ENCODE measurements at places on chromosomes 6 and 20.

DNA sequence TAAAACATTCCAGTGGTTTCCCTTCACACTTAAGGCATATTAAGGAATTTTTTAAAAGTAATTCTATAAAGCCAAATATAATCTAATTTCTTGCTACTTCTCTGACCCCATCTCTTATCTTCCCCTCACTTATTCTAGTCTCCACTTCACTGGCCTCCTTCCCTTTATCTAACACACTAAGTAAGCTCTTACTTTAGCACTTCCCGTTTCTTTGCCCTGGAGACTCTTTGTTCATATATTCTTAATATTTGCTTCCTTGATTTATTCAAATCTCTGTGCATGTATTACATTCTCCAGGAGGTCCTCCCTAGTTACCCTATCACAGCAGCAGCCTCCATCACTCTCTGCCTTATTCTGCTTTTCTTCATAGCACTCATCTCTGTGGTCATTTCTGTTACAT is 20.3 kb downstream of the GTPBP2 start:
- no peak for DNase-seq

DNA sequence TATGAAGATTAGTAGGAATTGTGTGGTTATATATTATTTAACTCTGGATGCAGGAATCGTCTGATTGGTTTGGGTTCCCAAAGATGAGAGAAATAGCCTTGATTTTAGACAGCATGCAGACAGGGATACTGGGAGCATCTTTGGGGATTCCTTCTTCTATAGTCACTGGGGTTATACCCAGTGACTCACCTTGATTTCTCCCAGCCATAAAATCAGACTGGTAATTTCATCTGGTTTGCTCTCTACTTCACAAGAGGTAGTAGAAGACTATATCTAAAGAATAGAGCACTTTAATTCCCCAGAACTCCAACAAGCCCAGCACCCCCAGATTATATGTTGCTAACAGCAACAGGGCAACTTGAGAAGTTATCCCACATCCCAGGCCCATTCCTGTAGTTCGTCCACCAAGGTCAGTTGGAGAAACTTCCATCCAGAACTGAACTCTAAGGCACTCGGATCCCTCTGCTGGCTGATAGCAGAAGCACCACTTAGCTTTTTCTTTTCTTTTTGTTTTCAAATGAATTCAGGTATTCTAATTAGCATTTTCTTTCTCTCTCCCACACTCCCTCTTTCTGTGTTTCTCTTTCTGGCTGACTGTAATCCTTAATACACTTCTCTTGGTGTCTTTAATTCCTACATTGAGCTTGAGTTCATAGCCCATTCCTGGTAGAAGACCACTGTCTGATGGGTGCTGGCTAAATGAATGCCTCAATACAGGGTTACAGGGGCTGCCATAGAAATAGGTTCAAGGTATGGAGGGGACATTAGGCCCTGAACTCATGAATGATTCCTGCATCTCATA is 20.4 kb upstream of the EFHC1 start:
- DNase-seq, result peak; percentile 27

GRCh38 chr6:20655317-20655716 is 121.1 kb downstream of the CDKAL1 start:
- no peak for DNase-seq

DNA sequence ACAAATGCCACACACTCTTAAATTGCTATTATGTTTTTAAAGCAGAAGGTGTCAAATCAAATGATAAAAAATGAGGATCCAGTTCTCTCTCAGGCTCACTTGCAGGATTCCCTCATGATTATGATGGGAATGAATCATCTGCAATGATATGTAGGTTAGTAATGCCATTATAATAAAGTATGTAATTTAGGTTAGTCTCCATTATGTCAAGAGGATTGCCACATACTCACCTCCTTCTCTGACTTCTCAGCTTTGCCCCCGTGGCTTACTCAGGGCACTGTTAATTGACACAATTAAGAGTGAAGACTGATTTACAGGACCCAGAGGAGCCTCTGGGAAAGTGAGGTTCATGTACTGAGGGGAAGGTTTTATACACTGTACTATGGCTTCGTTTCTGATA is 591.7 kb upstream of the NRSN1 start:
- DNase-seq, result no peak

GRCh38 chr6:154430481-154430919 is 73.9 kb upstream of the IPCEF1 start:
- DNase-seq, result no peak

DNA sequence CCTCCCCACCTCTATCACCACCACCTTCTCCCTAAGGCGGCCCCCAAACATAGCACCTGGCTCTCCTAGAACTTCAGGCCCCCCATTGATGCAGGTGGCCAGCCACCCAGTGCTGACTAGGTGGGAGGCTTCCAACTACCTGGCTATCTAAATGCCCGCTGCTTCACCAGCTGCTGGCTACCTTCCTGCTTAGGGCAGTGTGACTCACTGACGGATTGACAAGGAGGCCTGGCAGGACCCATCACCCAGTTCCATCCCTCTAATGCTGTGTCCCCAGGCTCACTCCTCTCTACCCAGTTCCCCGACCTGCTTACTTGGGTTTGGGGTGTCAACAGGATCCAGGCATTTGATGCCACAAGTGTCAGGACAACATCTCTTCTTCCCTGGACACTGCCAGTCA is 1.1 kb downstream of the SLPI start:
- no peak for DNase-seq

- no peak for DNase-seq
Measured at GRCh38 chr20:3013771-3014170, 29.7 kb upstream of the GNRH2 start.

DNA sequence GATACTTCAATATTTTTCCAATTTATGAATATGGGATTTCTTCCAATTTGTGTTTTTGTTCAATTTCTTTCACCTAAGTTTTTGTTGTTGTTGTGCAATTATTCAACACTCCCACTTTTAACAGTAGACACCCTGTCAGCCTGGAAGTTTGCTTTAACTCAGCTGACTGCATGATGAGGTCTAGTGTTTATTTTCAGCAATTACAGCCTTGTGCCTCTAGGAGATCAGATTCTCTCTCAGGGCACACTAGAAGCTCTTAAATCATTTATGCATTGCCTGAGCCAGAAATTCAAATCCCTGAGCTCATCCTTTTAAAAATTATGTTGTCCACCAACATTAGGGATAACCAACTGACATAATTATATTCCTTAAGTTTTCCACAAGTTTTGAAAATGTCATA is 85.7 kb downstream of the MRAP2 start:
- DNase-seq, result no peak

DNA sequence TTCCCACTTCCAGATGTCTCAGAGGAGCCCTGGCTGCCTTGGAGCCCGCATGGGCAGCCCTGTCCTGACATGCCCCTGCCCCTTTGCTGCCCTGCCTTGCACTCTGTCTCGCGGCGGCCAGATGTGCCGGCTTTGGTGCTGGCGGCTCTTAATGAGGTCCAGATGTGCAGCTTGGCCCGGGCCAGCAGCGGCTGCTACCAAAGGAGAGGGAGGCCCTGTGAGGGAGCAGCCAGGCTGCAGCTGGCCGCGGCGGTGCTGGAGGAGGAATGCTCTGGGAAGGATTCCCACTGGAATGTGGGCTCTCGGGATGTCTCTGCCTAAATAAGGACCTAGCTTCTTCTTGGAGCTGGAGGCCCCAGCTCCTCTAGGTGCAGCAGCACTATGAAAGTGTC is 72.4 kb downstream of the FGD2 start:
- DNase-seq, result no peak

DNA sequence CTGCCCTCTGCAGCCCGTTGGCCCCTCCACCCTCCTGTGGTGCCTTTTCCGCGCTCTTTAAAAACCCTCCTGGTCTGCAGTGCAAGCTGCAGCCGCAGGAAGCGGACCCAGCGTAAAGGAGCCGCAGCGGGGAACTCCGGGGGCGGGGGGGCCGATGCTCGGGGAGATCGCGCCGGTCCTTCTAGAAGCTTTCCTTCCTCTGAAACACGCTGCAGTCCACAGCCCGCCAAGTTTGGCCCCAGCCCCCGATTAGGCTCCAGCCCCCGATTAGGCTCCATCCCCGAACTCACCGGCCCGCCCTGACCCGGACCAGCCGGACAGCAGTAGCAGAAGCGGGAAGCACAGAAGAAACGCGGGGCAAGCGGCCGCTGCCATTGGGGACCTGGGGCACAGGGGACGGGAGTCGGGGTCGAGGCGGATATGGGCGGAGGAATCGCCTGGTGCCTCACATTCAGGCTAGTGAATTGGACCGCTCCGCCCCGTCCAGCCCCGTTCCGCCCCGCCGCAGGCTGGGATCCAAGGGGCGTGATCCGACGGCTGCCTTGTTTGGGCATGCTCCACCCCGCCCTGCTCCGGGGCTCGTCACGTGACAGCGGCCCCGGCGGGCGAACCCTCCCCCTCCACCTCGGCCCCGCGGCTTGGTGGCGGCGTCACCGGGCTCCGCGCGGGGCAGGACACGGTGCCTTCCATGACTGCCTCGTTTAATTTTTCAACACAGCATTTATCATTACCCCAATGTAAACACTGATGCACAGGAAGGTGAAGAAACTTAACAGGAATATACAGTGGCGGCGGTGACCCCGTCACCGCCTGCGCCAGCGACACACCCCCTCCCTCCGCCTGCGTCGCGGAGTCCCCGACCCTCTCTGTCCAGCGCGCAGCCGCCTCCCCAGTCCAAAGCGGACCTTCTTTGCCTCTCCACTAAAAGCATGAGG is 20.3 kb downstream of the RAET1L start:
- DNase-seq, result peak; percentile 81

DNA sequence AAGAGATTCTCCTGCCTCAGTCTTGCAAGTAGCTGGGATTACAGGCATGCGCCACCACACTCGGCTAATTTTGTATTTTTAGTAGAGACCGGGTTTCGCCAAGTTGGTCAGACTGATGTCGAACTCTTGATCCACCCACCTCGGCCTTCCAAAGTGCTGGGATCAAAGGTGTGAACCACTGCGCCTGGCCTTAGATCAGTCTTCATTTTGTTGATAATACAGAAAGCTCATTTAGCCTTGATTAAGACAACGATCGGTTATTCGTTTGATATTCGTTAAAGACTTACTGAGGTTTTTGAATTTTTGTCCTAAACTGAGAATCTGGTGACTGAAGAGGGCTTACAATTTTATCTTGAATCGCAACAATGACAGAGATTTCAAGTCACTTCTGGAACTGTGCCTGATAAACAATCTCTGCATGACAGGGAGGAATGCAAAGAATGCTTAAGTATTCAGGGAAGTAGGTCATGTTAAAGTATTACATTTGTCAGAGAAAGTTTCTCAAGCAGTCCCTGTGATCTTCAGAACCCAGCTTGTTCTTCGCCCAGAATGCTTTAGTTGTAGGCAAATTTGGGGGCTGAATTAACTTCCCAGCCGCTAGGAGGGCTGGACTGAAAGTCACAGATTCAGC is 14.8 kb downstream of the AKAP12 start:
- no peak for DNase-seq

- peak; percentile 26 for DNase-seq
Measured at GRCh38 chr6:24919056-24919892, 16.5 kb downstream of the RIPOR2 start.

GRCh38 chr6:120938164-120938875 is 396.0 kb downstream of the TBC1D32 start:
- DNase-seq, result no peak

DNA sequence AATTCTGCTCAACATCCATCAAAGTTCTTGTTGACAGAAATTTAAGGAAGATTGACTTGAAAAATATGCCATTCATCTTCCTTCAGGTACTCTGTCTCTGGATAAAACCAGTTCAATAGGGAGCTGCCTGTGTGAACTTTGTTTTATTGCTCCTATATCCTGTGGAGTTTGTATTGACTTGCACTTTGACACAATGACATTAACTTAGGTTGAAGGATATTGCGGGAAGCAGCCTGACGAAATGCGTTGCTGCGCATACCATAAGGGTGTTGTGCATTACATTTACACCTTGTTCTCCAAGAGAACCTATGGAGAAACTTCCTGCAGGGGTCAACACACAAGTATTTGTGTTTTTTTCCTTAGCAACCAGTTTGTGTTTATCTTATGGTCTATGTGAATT is 185.4 kb upstream of the GRIK2 start:
- no peak for DNase-seq

DNA sequence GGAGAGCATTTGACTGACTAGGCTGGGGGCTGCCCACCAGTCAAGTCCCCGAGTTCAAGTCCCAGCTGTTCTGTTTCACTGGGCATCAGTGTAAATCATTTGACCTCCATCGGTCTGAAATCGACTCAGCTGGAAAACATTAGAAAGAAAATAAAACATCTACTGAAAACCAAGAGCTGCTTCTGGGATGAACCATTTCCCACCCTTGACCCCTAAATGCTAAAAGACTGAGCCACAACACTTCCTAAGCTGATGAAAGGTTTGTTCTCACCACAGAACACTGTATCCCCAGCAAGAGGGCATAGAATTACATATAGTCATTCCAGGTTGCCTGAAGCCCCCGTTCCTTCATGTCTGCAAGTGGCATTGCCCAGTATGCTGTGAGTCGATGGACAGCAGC is 237.0 kb upstream of the TAB2 start:
- DNase-seq, result no peak

- no peak for DNase-seq
Measured at GRCh38 chr6:36769676-36770499, 69.4 kb downstream of the CPNE5 start.

GRCh38 chr6:161696801-161697200 is 422.9 kb upstream of the AGPAT4 start:
- DNase-seq, result no peak

DNA sequence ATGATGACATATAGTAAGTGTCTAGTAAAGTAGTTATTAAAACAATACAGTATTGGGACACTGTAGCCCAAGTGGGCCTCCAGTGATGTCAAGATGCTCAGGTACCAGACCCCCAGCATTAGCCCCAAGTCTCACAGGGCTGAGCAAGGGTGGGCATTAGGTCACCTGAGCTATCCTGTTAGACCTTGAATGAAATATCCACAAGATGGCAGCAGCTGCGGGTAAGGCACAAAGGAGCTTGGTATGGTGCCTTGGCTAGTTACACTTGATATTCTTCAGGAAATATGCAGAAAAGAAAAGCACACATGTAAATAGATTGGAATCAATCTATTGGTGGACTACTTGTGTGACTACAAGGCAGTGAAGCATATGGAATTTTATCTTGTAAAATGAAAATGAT is 701.8 kb upstream of the ADGRB3 start:
- DNase-seq, result no peak

DNA sequence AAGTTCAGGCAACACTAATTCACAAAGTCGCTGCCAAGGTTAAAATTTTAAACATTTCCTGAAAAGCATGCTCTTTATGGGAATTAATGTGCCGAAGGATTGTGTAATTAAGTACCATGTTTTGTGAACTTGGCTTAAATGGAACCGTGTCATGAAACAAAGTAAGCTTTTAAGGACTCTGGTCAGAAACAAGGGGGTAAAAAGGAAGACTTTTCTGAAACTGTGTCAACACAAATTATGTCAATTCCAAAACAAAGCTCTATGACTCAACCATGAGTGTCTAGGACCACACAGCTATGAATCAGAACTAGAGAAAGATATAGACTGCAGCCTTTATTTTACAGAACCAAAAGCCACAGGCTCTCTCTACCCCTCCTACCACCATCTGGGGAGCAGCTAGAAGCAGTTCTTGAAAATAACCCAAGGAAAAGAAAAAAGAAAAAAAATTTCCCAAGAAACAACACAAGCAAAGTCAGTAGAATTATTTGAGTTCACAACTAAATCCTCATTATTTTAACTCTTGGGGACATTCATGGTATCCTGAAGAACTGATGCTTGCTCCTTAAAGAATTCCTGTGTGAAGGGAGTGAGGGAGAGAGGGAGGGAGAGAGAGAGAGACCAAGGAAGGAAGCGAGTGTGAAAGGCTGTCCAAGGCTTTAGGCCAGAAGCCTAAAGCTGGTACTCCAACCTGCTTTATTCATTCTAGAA is 81.9 kb downstream of the ZMYND8 start:
- DNase-seq, result no peak

- DNase-seq, result no peak
Measured at GRCh38 chr20:15703171-15703911, 869.9 kb downstream of the KIF16B start.

All from NCI-H1694 (cell line).